Activated T-helper 1 cell treated with anti-CD3 and anti-CD28 coated beads, Interleukin-2, amount 50 U/mL, for 16 hours (primary cell): ENCODE measurements at places on chromosomes 4 and X.

- no peak for DNase-seq
Measured at GRCh38 chr4:24743927-24744326, 51.4 kb upstream of the SOD3 start.

DNA sequence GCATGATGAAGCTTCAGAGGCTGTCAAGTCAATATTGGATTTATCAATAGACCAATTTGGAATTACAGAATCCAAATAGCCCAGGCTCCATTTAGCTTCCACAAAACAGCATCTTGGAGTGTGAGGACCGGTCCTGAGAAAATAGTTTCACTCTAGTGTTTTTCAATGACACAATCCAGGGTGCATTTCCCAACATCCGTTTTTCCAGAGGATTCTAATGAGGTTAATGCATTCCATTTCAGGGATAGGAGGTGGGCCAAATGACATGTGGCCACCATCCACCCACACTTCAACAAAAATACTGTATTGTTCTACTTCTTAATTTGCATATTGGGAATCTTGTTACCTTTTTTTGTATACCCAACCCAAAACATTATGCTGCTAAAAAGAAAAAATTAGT lies 229.8 kb upstream of the LDB2 start:
- no peak for DNase-seq

DNA sequence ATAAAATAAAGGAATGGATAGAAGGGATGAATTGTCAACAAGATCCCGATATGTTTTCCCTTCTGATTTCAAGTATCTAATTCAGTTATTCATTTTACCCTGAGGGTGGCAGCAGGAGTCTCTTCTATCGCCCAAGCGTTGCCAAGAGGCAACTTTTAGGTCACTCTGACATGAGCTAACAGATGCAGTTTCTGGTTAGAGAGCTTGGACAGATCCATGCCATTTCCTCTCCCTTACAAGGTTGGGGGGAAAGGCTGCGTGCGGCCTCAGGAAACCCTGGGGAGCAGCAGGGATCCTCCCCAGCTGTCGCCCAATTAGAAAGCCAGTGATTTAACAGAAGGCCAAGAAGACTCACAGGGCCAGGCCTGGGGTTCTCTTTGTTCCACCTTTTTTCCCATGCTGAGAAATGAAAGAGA lies 35.3 kb upstream of the WAS start:
- DNase-seq, result no peak

- DNase-seq, result no peak
Measured at GRCh38 chrX:24767557-24767956, 73.8 kb downstream of the POLA1 start.

DNA sequence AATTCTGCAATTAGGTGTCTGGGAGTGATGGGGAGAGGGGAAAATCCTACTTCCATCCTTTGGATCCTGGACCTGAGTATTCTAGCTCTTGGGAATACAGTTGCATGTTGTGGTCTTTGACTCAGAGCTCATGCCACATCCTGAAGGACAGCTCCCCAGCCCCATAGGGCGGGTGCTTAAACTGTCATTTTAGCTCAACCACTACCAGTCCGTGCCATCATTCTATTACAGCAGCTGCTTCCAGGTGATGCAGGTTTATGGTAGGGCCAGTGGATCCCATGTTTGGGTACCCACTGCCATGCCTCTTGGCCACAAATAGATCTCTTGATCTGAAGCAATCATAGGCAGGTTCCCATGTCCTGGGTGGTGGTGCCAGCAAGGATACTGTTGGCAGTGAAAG lies 34.7 kb downstream of the CCKAR start:
- no peak for DNase-seq

- DNase-seq, result no peak
Measured at GRCh38 chr4:82667761-82668480, 106.1 kb upstream of the TMEM150C start.

DNA sequence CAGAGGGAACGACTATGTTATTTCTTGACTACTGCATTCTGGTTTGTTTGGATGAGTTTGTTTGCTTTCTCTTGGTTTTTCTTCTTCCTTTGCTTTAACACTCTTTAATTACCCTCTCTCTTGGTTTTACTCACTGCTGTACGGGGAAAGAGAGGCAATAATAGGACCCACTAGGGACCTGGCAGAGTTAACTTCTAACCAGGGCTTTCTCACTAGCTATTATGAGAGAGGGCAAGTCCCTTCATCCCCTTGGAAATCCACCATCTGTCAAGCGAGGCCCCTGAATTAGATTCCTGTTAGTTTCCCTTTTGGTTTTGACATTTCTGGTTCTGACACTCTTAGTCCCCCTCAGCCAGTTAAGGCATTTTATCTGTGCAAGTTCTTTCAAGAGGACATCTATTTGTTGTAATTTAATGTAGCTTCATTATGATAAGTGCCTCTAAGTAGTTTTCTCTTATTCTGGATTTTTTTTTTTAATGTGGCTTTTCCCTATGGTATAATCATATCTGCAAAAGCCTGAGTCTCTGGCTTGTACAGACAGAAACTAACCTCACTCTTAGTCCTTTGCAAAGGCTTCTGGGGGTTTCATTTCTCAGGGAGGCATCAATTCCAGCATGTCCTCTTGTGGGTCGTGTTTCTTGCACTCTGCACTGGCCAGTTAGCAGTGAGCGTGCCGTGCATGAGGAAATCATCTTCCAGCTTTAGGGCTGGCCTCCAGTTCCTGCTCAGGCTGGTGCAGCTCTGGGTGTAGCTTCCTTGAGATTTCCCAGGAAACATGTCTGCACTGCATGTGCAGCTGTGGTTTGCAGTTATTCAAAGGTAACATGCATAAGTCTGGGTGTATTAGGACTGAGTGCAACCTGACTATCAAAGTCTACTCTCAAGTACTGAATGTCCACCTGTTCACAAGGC lies 221.3 kb downstream of the STIM2 start:
- no peak for DNase-seq

GRCh38 chr4:113756005-113756410 lies 5.5 kb downstream of the CAMK2D start:
- DNase-seq, result no peak

DNA sequence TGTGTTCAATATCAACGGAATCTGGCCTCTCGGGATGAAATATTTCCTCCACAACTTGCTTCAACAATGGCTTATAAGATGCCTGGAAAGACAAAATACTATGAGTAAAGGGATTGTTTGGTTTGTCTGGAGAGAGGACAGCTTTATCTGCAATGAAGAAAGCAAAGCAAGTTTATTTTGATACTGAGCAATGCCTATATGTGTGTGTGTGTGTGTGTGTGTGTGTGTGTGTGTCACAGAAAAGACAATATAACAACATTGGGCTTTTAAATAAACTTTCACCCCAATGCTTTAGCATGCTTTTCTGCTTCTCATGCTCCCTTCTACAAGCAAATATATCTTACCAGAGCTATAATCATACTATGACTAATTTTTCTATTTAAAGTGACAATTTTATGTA lies 45.4 kb downstream of the RASL11B start:
- DNase-seq, result no peak

DNA sequence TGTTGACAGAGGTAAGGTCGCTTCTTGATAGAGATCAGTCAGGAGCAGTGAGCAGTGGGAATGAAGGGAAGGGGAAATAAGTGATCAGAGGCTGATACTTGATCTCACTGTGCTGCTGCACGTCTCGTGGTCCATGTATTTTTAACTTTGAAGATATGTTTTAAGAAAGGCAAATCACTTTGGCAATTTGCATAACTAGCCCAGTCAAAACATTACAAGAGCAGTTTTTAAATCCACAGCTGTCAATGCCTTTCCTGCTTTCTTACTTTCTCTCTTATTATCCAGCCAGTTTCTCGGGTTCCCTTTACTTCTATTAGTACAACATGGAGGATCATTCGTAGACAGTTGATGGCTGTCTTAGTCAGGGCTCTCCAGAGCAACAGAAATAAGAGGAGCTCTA lies 472.8 kb downstream of the TMA16 start:
- DNase-seq, result no peak

- no peak for DNase-seq
Measured at GRCh38 chrX:41300758-41301437, 33.1 kb upstream of the DDX3X start.

DNA sequence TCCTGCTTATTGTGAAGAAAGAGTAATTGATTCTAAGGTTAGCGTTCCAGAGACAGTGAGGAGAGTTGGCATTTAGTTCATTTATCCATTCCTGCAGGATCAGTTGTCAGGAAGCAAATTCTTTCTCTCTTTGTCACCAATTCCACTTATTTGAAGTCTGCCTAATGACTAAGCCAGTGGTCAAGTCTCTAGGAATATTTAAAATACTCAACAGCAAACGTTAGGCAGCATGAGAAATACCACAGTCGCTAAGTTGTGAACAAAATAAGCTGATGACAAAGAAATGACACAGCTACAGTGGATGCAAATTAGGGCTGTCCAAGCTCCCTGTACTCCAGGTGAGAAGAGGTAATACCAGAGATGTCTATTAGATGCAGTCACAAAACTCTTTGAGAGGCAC lies 6.6 kb upstream of the MAGEB17 start:
- no peak for DNase-seq

GRCh38 chr4:125115476-125115875 lies 199.3 kb upstream of the FAT4 start:
- DNase-seq, result no peak

- no peak for DNase-seq
Measured at GRCh38 chr4:182343453-182343852, 100.3 kb downstream of the TENM3 start.

DNA sequence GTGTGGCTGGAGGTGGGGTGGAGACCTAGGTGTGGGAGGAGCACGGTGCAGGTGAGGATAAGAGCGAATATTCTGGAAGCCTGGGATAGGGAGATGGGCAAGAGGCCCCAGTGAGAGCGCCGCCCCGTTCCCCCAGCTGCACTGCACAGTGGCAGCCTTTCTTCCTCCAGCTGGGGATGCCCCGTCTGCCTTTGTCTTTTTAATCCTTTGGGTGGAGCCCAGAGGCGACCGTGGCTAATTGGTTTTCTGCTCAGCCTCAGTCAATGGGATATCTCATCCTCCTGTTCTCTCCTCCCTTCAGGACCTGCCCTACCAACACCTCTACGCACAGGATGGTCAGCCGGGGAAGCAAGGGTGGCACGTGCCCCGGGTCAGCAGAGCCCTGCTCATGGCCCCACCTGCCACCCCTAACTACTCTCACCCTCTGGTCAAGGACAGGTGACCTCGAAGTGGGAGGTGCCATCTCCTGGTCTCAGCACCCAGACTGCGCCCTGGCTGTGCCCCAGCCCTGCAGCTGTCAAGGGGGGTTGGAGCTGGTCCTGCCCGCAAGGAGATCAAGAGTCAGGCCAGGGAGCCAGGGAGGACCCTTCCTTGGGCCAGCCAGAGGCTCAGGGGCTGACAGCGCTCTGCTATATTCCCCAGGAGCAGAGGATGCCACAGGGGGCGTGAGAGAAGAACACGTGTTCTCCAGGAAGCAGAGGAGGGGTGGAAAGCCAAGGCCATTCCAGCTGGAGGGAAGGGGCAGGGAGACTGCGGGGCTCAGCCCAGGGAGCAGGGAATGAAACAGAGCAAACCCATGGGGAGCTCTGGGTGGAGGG lies 64.0 kb downstream of the ADRA2C start:
- DNase-seq, result no peak

DNA sequence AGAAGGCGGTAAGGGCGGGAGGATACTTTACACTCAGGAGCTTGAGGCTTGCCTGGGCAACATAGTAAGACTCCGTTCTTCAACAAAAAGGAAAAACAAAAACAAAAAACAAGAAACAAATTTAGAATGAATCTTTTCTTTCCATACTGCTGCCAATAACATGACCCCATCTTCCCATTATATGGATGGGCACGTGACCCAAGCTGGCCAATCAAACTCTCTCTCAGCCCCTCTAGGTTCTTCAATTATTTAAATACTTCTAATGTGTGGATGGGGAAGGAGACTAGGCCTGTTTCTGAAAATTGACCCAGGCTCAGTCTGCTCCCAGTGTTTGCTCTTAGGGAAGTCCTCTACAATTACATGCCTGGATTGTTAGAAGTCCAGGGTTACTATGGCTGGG lies 22.2 kb upstream of the ATP6AP2 start:
- DNase-seq, result no peak

DNA sequence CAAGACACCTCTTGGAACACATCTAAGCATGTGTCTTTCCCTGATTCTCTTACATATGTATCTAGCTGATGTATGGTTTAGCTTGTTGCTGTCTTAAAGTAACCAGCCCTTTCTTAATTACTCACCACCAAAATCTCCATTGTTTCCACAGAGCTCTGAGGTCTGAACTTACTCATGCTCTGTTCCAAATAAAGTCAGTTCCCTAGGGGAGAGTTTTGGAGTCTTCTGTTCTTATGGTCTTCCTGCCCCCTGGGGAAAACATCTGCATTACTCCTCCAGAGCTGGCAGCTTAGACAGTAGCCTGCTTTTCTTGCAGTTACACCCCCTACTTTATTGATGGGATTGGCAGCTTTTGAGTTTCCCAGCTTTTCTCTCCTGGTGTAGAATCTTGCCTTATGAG lies 125.8 kb downstream of the EDA start:
- no peak for DNase-seq

GRCh38 chr4:169941141-169941540 lies 85.1 kb downstream of the MFAP3L start:
- no peak for DNase-seq

DNA sequence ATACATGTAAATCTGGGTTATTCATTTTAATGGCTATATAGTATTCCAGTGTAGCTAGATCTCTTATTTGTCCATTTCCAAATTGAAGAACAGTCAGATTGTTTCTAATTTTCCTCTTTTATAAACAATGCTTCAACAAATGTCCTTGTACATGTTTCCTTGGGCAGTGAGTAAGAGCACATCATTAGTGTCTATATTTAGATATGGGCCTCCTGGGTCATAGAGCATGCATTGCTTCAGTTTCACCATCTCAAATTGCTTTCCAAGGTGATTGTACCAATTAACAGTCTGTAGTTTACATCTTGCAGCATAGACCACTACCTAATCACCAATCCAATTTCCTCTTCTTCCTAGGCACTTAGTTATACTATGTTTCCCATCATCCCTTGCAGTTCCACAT lies 13.4 kb downstream of the PHKA2 start:
- DNase-seq, result no peak

DNA sequence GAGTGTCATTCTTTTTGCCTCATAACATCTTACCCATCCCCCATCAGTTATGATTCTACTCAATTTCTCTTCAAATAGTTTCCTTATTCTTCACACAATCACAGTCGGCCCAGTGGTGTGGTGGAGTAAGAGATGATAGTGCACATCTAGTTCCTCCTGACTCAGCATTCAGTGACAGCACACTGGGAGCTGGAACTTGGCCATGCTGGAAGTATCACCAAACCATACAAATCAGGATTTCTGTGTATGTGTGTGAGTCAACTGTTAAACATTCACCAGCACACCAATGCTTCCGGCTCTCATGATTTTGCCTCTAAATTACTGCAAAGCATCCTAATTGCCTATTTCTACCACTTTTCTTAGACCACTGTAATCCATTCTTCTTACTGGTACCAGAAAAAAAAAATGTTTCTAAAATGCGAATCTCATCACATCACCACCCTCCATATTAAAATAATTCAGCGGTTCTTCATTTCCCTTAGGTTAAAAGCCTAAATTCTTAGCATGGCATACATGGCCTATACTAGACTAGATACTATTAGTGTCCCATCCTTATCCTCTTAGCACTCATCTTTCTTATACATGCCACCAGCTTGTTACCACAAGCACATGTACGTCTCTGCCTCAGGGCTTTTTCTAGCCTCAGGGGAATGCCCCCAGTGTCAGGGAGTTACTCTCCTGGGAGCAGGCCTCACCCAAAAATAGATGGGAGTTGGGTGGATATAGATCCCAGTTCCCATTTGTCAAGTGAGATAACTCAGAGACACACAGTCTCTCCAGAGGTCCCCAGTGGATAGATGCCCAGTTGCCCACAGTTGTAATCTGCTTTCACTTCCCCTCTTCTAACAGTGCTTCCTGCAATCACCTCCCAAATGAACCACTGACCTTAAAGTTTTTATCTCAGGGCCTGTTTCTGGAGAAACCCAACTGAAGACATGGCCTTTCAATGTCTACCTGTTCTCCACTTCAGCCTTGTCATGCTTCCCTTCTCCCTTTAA lies 49.2 kb upstream of the DDX53 start:
- no peak for DNase-seq
